Neural progenitor cell (in vitro differentiated cells): ENCODE measurements at places on chromosomes 3 and 15. TPM values are rescaled to one million over a fixed set of nuclear protein-coding genes. Genes with fewer than 3 reads are reported as not detected.

Gene COL6A5
- not detected in 2 replicates for total RNA-seq

DNA sequence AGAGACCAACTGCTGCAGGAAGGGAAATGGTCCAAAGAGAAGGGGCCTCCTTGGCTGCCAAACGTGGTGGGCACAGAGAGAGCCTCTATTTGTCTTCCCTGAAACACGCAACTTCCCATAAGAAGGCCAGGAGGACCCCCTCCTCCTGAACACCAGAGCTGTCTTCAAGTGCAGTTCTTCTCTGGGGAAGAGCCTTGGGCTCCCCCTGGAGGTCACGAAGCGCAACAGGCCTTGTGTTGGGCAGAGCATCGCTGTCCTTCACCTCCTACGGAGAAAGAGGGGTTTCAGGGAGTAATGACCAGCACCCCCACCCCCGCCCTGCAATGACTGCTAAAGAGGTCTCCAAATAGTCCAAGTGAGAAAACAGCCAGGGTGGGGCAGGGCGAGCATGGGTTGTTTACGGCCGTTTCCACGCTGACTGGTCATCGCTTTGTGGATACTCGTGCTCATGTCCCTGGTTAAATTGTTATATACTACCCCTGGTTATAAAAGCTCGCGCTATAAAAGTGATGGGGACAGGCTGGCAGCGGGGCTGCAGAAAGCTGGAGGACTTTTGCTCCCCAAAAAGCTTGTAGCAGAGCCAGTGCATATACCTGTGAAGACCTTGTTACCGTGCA lies 397.5 kb upstream of the ATP10A start:
- DNase-seq: peak; percentile 81

Gene ST3GAL6
- total RNA-seq: 13.5 and 18.6 TPM in 2 replicates

DNA sequence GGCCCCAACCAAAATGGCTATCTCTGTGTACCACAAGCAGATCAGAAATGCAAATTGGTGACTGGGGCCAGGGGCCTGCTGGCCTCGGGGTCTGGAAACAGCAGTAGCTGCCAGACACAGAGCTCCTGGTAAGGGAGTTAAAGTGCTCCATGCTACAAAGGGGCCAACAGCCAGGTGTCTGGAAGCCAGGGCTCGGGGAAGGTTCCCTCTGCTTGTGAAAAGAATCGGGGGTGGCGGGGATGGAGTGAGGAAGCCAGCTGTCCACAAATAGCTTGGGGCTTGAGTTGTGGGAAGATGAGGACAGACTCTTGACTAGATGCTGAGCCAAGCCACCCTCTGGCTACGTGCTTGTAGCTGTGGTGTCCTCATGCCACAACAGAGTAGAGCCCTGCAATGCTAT lies 39.3 kb downstream of the CHRD start:
- no peak for DNase-seq

DNA sequence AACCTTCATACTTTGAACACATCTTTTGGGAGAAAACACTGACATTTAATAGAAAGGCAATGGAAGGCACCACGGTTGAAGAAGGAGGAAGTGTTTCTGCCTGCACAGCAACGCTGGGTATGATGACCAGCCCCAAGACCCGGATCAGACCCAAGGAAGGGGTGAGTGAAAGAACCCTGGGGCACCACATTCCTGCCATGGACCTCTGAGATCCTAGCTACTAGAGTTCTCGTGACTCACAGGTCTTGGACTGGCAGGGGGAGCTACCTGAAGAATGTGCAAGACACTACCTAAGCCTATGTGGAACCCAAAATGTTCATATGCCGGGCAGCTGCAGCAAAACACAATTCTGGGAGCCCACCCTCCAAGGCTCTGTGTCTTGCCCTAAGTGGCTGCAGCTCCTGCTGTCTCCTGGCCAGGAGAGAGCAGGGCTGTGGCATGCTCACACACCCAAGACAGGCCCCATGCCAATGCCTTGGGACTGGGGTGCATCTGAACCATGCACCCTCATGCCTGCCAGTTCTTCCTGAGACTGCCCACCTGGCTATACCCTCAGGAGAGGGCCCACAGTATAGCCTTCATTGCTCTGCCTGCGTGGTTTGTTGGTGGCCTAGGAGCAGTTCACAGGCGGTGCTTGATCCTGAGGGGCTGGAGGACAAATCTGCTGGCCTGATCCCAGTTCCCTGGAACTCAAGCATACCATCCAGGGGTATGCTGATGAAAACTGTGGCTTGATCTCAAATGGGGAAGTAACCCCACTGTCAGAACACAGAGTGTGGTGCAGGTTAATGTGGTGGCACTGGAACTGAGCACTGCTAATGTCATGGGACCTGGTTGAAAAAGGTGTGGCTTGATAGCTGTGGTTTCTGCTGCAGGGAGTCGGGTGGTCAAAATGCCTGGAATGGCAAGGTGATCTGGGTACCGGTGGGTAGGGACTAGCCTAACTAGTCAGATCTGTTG lies 353.3 kb upstream of the ARHGEF26 start:
- DNase-seq: no peak

DNA sequence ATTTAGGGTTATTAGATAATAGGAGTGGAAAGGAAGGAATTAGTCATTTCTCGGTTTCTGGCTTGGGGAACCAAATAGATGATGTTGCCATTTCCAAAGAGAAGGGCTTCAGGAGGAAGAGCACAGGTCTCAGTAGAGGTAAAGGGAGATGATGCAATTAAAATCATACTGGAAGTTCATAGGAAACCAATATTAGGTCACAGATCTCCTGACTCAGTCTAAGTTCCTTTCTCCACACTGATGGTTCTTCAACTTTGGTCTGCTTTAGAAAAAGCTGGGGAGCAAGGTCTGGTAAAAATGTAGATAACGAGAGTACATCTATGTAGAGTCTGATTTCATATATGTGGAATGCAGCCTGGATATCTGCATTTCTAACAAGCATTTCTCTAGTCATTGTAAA lies 130.9 kb downstream of the POLQ start:
- DNase-seq: no peak

Gene MAP2K5
- total RNA-seq: 11.1 and 17.2 TPM in 2 replicates

Gene USP13
- total RNA-seq: 17.7 and 18.1 TPM in 2 replicates

Gene CCR9
- total RNA-seq: not detected in 2 replicates

DNA sequence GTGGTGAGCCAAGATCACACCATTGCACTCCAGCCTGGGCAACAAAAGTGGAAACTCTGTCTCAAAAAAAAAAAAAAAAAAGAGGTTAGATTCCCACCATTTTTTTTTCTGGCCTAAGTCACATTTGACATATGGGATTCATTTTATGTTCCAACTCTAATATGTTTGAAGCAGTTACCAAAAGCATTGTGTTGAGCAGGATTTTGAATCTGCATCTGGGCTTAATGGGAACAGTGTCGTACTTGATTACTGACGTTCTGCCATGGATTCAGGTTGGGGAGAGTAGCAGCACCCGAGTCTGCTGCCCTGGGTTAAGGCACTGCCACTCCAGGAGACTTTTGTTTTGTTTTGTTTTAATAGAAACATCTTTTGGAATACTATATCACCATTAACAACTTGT lies 348.7 kb upstream of the TBL1XR1 start:
- no peak for DNase-seq

GRCh38 chr3:16478516-16478915 lies 35.0 kb downstream of the RFTN1 start:
- no peak for DNase-seq

DNA sequence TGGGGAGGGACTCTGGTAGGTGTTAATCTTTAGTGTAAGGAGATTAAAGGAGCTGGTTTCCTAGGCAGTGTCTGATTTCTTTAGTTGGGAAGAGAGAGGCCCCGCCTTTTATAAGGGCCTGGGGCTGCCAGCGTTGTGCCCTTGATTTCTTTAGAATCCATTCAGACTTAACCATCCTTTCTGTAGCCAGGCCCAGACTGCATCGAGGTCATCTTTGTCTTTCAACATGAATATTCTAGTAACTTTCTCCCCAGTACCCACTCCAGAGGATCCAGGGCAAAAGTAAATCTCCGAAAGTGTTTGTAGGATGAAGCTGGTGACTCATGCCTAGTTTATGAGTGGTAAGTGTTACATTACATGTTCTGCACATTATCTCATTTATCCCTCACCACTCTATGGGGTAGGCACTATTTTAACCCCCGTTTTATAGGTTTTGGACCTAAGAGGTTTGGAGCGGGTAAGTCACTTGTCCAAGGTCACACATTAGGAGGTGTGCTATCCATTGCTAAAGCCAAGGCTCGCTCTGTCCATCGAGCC lies 11.8 kb upstream of the USP3 start:
- no peak for DNase-seq

GRCh38 chr3:10242182-10243065 lies 5.8 kb upstream of the TATDN2 start:
- no peak for DNase-seq

Gene ECE2
- 0.15 TPM in 1 of 2 replicates, not detected in the other for total RNA-seq

DNA sequence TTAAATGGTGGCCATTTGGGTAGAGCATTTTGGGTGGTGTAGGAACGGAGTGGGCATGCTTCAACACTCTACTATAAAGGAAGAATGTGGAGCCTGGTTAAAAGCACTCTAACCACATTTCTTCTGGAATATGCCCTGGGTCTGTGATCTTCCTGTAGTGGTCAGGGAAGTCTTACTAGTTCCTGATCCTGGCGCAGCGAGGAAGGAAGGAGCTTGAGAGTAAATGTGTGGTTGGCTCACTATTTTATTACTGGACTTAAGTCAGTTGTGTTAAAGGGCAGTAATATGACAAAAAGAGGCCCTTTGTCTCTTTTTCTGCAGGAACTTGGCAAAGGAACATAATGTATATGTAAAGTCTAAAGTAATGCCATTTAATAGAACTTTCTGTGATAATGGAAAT lies 197.6 kb upstream of the ZPLD1 start:
- no peak for DNase-seq

- no peak for DNase-seq
Observed at GRCh38 chr3:8470801-8471200, 30.8 kb upstream of the LMCD1 start.

DNA sequence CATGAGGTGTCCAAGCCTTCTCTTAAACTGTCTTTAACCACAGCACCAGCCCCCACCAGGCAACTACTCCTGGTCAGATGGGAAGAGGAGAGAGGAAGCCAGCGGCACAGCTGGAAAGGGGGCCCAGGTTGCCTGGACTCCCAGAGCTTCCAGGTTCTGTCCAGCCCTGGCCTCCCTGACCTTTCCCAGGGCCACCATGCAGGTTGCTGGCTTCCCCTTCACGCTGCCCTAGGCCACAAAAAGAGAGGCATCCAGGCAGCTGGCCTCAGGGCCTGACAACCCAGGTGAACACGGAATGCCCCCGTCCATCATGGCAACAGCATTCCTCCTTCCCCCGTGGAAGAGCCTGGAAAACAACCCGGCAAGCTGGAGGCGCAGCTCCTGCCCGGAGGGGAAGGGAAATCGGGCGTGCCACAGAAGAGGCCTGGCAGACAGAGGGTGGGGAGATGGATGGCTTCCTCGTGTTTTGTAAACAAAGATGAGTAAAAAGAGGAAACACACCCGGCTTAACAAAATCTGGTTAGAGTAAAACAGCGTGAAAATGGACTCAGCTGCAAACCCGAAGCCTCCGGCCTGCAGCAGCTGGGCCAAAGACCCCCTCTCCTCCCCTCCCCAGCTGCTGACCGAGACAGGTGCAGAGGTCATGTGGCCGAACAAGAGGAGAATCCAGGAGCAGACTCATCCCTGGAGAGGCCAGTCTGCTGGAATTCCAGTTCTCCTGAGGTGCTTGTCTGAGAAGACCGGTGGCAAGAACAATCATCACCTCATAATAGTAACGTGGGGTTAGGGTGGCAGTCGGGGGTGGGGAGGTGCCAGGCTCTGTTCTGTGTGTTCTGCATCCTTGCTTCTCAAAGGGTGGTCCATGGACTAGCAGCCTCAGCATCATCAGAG lies 15.5 kb downstream of the BMF start:
- DNase-seq: peak; percentile 67

- DNase-seq: no peak
Observed at GRCh38 chr3:101536266-101536665, 23.3 kb upstream of the SENP7 start.

- DNase-seq: no peak
Observed at GRCh38 chr3:11476735-11477144, 167.0 kb downstream of the VGLL4 start.

- no peak for DNase-seq
Observed at GRCh38 chr15:75943713-75944215, 40.1 kb downstream of the FBXO22 start.

Gene DUOX1
- 0.09 and 0.30 TPM in 2 replicates for total RNA-seq

Gene CAND2
- total RNA-seq: 2.4 and 6.9 TPM in 2 replicates

Gene TAGLN3
- total RNA-seq: 46.6 and 51.2 TPM in 2 replicates
